Adrenal gland (tissue), 19 donors: ENCODE measurements at places on chromosomes 3 and 15. TPM values are rescaled to one million over a fixed set of nuclear protein-coding genes. Genes with fewer than 3 reads are reported as not detected.
A peak's percentile ranks its signal among the peaks of the same experiment; 100 is the strongest.

DNA sequence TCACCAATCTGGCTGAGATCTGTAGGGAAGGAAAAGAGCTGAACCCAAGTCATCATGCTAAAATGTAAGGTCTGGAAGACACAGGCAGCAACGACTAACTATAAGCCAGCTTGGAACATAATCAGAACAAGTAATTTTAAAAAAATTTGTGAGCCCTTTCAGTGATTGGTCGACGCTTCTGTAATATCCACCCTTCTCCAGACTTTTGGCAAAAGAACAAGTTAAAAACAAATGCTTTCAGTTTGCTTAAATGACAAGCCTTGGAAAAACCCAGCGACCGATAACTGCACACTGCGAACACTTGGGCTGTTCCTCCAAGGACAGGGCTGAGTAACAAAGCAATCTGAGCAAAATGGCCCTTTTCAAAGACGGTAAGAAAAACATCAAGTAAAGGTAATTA is 49.6 kb downstream of the PCSK6 start:
- H3K36me3 ChIP-seq: no peaks in the 10 kb centered on the region
- peaks cover 3% of the 10 kb centered on the region for H3K27me3 ChIP-seq
- no peaks in the 10 kb centered on the region for H3K4me1 ChIP-seq
- no peak for DNase-seq

GRCh38 chr3:70358978-70359580 is 46.6 kb upstream of the MDFIC2 start:
- no peaks in the 10 kb centered on the region for H3K4me1 ChIP-seq
- H3K36me3 ChIP-seq: no peaks in the 10 kb centered on the region
- no peak for DNase-seq
- no peak overlapping the region for H3K27ac ChIP-seq

Gene OXNAD1
- 3.6 TPM for polyA plus RNA-seq

GRCh38 chr3:177055605-177056571 is 141.4 kb downstream of the TBL1XR1 start:
- no peak overlapping the region for H3K4me3 ChIP-seq
- DNase-seq: no peak
- H3K27me3 ChIP-seq: no peaks in the 10 kb centered on the region
- H3K4me1 ChIP-seq: peaks cover 40% of the 10 kb centered on the region
- H3K27ac ChIP-seq: no peak overlapping the region

Gene GHSR
- polyA plus RNA-seq: not detected

- DNase-seq: no peak
- H3K4me3 ChIP-seq: no peak overlapping the region
- no peaks in the 10 kb centered on the region for H3K27me3 ChIP-seq
Observed at GRCh38 chr3:101179637-101180036, 140.7 kb downstream of the IMPG2 start.

- no peak overlapping the region for H3K27ac ChIP-seq
- H3K4me1 ChIP-seq: no peaks in the 10 kb centered on the region
- no peaks in the 10 kb centered on the region for H3K36me3 ChIP-seq
- no peaks in the 10 kb centered on the region for H3K27me3 ChIP-seq
- no peak for DNase-seq
Observed at GRCh38 chr3:22147161-22147560, 396.2 kb upstream of the ZNF385D start.

Gene KLHL24
- 13.6 TPM for polyA plus RNA-seq

Gene ATOSA
- 62.5 TPM for polyA plus RNA-seq

Gene GOLIM4
- 6.5 TPM for polyA plus RNA-seq

Gene CHL1
- polyA plus RNA-seq: 3.4 TPM

Gene IL16
- polyA plus RNA-seq: 8.8 TPM

DNA sequence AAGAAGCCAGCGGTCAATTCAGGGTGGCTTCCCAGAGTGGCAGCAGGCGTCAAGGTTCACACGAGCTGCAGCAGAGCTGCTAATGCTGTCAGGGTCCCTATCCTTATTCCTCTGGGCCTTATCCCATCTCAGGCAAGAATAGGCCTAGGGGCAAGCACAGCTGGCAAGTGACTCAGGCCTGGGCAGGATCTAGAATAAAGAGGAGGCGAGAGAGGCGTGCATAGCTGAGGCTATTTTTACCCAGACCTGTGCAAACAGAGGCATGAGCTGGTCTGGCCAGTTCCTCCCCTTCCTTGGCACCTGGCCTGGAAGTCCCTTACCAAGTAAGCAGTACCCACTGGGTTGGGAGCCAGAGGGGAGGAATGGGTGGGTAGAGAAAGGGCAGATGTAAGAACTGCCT is 12.2 kb upstream of the VIPR1 start:
- no peak overlapping the region for H3K4me3 ChIP-seq
- no peaks in the 10 kb centered on the region for H3K4me1 ChIP-seq
- peak; percentile 64 for DNase-seq
- no peaks in the 10 kb centered on the region for H3K36me3 ChIP-seq
- H3K27me3 ChIP-seq: no peaks in the 10 kb centered on the region

DNA sequence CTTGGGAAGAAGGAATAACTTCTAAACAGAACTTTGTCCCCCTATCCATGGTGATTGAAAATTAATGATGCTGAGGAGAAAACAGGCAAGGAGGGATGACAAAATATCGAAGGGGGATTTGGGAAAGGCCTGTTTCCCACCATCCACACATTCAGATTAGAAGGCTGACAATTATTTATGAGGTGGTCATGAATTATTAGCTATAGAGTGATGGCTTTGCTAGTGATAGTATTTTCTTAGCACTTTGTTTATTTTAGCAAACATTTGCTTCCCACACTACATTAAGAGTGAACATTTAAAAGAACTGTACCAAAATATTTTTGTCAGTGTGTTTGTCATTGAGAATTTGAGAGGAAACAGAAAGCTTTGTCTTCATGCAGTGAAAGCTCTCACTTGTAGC is 172.6 kb upstream of the PDZRN3 start:
- H3K27me3 ChIP-seq: no peaks in the 10 kb centered on the region
- DNase-seq: no peak
- H3K4me3 ChIP-seq: no peak overlapping the region
- H3K36me3 ChIP-seq: no peaks in the 10 kb centered on the region
- no peak overlapping the region for H3K27ac ChIP-seq

- no peak for DNase-seq
- H3K36me3 ChIP-seq: no peaks in the 10 kb centered on the region
- no peaks in the 10 kb centered on the region for H3K4me1 ChIP-seq
- peaks cover 3% of the 10 kb centered on the region for H3K27me3 ChIP-seq
Observed at GRCh38 chr3:94226078-94226477, 163.2 kb downstream of the NSUN3 start.

Gene DGKG
- 40.3 TPM for polyA plus RNA-seq

DNA sequence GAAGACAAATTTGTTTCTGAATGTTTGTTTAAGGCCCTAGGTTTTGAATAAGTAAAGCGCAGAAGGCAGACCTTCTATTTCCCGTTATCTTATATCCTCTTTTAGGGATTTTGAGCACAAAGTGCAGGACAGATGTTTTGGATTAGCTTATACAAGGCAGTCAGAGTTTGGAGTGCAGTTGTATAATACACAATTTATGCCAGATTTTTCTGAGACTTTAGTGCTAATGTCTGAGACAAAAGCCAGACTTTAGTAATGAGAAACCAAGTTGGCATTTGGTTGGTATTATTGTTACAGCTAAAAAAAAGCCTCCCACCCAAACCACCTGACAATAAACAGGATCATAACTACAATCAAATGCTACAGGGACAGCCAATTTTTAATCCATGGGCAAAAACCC is 309.9 kb upstream of the SATB1 start:
- H3K4me3 ChIP-seq: no peak overlapping the region
- H3K27me3 ChIP-seq: no peaks in the 10 kb centered on the region
- no peak for DNase-seq
- no peak overlapping the region for H3K27ac ChIP-seq
- no peaks in the 10 kb centered on the region for H3K4me1 ChIP-seq

Gene SIDT1
- 3.6 TPM for polyA plus RNA-seq

DNA sequence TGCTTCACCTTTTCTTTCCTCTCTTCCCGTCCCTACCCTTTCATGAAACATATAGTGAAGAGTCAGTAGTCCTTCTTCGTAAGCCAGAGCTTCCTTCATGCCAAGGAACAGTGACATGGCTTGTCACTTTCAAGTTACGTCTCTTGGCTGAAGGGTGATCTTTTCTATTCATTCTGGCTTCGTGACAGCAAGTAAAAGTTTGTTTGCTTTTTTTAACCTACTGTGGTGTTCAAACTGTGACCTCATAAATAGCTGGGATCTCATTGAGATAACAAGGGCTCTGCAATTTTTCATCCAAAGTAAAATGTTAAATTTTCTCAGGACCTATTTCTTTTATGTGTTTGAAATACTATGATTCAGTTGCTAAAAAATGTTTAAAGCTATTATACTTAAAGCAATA is 10.5 kb downstream of the CDIN1 start:
- peaks cover 5% of the 10 kb centered on the region for H3K4me1 ChIP-seq
- no peaks in the 10 kb centered on the region for H3K36me3 ChIP-seq
- H3K27me3 ChIP-seq: no peaks in the 10 kb centered on the region
- H3K27ac ChIP-seq: no peak overlapping the region
- no peak for DNase-seq
- no peak overlapping the region for H3K4me3 ChIP-seq

Gene INKA1
- polyA plus RNA-seq: 0.35 TPM

Gene EIF4E3
- 13.1 TPM for polyA plus RNA-seq

DNA sequence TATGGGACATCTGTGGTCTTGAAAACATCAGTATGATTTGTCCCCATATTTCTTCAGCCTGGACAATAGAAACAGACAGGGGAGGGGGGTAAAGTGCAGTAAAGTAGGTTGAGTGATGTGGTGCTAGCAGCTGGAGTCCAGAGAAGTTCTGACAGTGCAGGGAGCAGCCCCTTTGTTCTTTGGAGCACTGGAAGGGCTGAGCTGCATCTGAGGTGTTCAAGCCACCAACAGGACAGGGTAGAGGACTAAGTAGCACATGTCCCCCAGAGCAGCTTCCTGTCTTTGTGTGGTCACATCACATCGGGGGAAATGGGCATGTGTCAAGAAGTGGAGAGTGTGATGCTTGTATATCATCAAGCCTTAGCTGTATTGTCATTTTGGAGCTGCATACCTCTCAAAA is 12.1 kb downstream of the MRPS22 start:
- H3K4me1 ChIP-seq: no peaks in the 10 kb centered on the region
- H3K27ac ChIP-seq: no peak overlapping the region
- H3K36me3 ChIP-seq: no peaks in the 10 kb centered on the region

- no peak for DNase-seq
- H3K36me3 ChIP-seq: no peaks in the 10 kb centered on the region
- H3K4me3 ChIP-seq: no peak overlapping the region
- H3K27ac ChIP-seq: no peak overlapping the region
- H3K27me3 ChIP-seq: no peaks in the 10 kb centered on the region
- H3K4me1 ChIP-seq: no peaks in the 10 kb centered on the region
Observed at GRCh38 chr3:48588230-48588629, 6.9 kb downstream of the COL7A1 start.

DNA sequence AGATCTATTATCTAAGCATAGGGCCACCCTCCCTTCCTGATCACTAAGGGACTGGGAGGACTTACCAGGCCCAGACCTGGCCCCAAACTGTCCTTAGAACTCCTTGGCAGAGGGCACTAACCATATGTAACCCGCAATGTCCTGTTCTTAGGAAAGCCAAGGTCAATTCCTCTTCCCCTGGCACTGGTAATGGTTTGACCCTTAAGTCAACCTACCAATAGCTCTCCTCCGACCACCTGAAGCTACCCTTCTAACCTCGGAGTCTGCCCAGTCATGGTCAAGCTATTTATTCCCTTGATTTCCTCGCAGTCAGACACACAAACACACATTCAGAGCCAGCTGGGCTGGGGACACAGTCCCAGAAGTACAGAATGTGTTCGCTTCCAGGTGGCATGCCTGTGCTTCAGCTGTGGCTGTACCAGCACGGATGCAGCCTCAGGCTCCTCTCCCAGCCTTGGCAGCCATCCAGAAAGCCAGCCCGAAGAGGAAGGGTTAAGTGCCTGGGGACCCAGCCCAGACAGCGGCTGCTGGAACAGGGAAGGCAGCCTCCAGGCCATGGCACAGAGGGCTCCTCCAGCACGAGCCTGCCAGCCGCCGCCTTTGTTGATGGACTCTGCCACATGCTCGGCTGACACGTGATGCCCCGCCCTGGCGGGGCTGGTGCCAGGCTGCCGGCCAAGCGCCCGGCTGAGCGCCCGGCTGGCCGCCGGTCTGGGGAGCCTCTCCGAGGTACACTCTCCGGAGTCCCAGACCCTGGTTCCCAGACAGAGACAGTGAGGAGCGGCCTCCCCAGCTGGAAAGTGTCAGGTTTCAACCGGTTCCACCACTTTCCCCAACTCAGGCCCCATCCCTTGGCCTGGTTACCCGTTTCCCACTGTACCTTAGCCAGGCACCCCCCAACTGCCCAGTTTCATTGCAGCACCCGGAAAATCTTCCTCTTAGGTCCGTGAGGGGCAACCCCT is 5.5 kb downstream of the BMF start:
- H3K27ac ChIP-seq: peak overlapping the region; percentile 70
- no peak overlapping the region for H3K4me3 ChIP-seq
- no peaks in the 10 kb centered on the region for H3K36me3 ChIP-seq
- peak; percentile 82 for DNase-seq
- no peaks in the 10 kb centered on the region for H3K27me3 ChIP-seq

DNA sequence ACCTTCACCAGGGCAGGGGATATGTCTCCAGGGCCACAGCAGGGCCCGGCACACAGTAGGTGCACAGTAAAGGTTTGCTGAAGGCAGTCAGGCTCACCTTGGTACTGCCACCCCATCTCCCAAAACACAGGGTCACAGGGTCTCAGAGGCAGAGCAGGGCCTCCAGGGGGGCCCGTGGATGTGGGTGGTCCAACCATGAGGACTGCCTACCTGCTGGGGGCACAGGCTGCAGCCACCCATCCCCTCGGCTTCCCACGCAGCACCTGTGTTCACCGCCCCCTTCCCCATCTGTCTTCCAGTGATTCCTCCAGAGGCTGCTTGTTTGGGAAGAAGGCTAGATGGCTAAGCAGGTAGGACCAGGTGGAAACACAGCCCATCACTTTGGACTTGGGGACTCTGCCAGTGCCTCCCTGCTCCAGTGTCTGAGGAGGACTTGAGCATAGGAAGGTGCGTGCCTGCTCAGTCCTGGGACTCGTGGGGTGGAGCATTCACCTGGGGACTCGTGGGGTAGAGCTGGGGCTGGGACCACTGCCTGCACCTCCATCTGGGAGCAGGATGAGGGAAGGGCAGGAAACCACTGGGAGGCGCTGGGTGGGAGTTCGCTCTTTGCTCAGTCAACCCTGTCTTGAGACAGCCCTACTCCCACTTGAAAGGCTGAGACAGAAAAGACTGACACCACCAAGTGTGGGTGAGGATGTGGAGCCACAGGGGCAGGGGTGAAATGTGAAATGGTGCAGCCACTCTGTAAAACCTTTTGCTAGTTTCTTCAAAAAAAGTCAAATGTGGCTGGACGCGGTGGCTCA is 18.8 kb upstream of the PLXND1 start:
- no peaks in the 10 kb centered on the region for H3K27me3 ChIP-seq
- peak overlapping the region; percentile 92 for H3K27ac ChIP-seq
- H3K4me3 ChIP-seq: no peak overlapping the region
- H3K4me1 ChIP-seq: peaks cover 46% of the 10 kb centered on the region
- no peaks in the 10 kb centered on the region for H3K36me3 ChIP-seq

GRCh38 chr3:37628711-37629301 is 232.9 kb upstream of the CTDSPL start:
- DNase-seq: no peak
- no peak overlapping the region for H3K27ac ChIP-seq
- no peaks in the 10 kb centered on the region for H3K27me3 ChIP-seq
- H3K4me1 ChIP-seq: peaks cover 10% of the 10 kb centered on the region
